ENCODE measurements at places on chromosomes 7 and 10.

DNA sequence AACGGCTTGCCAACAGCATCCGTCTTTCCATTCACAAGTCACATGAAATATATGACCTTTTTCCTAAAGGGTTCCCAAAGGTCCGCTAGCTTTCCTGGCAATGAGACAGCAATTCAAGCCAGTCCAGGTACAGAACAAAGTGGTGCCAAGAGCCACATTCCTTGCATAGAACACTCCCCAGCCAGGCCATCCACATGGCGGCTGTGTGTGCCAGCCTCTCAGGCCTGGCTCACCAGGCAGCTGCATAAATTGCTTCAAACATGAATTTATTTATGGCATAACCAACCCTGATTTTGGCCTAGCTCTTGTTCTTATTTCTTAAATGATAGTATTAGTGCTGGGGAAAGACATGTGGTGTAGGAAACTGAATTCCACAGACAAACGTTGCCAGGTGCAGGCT, 63.7 kb upstream of the CREB5 start:
- DNase-seq: no peak

DNA sequence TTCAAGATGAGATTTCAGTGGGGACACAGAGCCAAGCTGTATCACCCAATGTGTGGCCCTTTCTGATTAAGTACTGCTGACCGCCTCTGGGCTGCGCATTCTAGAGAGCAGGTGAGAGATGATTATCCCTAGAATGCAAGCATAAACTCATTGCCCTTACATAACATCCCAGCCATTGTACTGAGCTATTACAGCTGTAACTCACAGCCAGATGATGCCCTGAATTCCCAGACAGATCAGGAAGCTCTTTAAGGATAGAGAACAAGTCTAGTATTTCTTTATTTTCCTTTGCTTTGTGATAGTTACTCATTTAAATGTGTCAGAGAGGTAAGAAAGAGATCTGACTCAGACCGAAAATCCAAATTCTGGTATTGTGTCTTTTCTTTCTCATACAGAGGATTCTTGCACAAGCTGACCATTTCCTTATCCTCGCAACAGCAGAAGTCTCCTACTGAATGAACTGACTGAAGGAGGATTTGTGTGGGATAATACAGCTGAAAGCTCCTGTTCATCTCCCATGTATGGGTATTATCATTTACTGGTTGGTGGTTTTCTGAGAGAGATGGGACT, 58.4 kb downstream of the ZNF22 start:
- DNase-seq: no peak

DNA sequence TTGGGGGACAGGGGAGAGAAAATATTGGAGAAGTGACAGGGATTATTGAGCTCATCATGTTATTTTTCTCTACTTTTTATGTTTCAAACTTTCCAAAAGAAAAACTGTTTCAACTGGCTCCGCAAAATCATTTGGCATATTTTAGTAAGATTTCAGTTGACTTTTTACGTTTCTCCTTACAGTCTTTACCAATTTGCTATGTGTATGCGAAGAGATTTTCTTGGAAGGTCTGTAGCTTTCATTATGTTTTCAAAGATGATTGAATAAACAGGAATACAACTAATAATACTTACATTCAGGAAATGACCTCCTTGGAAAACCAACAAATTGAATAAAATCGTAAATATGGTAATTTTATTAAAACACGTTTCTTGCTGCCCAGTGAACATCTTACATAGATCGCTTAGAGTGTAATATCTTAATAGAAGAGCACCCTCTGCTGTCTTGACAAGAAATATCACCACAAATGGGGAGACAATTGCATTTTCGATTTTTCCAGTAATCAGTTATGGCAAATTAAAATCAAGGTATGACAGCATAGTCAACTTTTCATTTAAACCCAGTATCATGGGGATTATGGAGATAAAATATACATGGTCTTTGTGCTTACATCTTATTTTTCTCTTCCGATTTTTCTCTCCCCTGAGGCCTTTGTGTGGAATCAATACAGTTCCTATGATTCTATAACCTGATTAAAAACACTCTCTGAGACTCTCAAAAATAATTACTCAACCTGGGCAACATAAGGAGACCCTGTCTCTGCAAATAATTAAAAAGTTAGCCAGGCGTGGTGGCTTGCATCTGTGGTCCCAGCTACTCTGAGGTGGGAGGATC, 43.1 kb downstream of the MBL2 start:
- DNase-seq: no peak

DNA sequence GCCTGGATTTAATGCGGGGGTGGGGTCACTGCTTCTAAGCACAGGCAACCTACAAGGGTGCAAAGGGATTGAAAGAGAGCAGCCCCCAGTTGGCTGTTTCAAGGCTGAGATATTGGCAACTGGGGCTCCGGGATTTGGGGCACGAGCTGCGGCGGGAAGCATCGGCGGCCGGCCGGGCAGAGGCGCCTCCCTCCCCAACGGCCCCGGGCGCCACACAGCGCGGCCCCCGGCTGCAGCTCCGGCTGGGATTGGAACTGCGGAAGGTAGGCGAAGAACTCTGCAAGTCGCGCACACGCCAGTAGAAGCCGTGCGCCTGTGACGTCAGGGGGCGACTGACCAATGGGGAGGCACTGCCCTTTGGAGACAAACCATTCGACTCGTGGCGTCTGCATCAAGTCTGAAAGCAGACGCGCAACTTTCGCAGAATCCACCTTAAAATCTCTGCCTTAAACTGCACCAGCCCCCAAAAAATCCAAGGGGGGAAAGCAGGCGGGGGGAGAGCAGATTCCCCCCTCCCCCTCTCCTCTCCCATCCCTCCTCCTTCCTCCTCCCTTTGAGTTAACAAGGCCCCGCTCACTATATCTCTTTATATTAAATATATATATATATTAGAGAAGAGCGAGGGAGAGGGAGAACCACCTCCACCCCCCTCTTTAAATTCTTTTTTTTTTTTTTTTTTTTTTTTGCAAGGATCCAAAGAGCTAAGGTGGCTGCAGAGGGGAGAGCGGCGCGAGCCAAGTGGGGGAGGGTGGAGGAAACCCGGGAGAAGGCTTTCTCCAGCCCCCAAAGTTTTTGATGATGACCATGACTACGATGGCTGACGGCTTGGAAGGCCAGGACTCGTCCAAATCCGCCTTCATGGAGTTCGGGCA, at the start of gene DLX6:
DLX6 (plus strand) TSS at position 371 of the 872 bp plus-strand sequence; CDS start at position 796, 425 bp downstream.
- DNase-seq: peak; percentile 85

DNA sequence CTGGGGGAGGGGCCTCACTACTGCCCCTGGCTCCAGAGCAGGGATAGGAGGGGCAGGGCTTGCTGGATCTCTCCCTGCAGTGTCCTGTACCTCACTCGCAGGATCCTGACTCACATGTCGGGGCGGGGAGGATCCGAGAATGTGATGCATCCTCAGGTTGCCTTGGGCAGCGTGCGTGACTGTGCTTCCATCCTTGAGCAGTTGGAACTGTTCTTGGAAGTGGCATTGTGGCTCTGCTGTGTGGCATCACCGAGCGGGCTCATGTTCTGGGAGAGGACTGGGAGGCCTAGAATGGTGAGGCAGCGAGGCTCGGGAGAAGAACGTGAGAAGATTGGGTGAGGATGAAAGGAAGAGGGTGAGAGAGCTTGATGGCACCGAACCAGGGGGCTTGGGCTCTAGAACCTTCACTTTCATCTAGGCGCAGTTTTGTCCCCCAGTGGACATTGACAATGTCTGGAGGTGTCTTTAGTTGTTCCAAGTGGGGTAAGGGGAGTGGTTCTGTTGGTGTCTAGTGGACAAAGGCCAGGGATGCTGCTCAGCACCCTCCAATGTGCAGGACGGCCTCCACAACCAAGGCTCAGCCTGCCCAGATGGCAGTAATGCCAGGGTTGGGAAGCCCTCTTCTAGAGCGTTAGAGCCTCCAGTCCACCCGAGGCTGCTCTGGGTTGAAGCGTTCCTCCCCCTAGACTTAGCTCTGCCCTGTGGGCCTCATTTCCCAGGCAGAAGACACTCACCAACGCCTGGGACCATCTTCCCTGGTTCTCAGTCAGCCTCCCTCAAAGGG, 8.4 kb downstream of the RARRES2 start:
- DNase-seq: no peak

DNA sequence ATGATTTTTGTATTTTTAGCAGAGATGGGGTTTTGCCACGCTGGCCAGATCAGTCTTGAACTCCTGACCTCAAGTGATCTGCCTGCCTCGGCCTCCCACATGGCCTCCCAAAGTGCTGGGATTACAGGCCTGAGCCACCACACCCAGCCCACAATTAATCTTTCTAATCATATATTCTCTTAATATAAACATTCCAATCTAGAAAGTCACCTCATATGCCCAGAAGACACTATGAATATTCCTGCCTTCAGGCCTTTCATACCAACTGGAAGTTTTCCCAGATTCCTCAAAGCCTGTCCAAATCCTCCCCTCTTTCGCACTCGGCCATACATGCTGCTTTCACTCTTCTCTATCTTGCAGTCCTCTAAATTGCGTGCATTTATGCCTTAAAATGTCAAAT, 32.6 kb downstream of the PDZD8 start:
- no peak for DNase-seq

- peak; percentile 23 for DNase-seq
These were observed 3.7 kb downstream of the AGR2 start for GRCh38 chr7:16801111-16801542.

- no peak for DNase-seq
These were observed 9.5 kb downstream of the PLXDC2 start for GRCh38 chr10:19825700-19826099.
